ENCODE measurements at places on chromosomes 1 and 21. TPM values are rescaled to one million over a fixed set of nuclear protein-coding genes. Genes with fewer than 3 reads are reported as not detected.

SYT11 gene
- 0.34 TPM for total RNA-seq

PIK3CD gene
- 13.9 TPM for total RNA-seq

CEPT1 gene
- total RNA-seq = 56.7 TPM

AADACL4 gene
- not detected for total RNA-seq

LYSMD1 gene
- 6.5 TPM for total RNA-seq

All from nasal cavity respiratory epithelium epithelial cell of viscerocranial mucosa (primary cell).